ENCODE measurements at places on chromosomes 11 and 22. TPM values are rescaled to one million over a fixed set of nuclear protein-coding genes. Genes with fewer than 3 reads are reported as not detected.

- no peak for DNase-seq
Measured at GRCh38 chr22:20514658-20515406, 7.4 kb downstream of the MED15 start.

The SLC15A3 gene
- 0.96 TPM for total RNA-seq

- peak; percentile 81 for DNase-seq
Measured at GRCh38 chr22:36379593-36380361, 8.0 kb downstream of the MYH9 start.

The MUC15 gene
- not detected for total RNA-seq

The CALCB gene
- 1.4 TPM for total RNA-seq

Measured in activated CD8-positive, alpha-beta memory T cell treated with anti-CD3 and anti-CD28 coated beads, Interleukin-2, amount 10 ng/mL, durations not matched to agents 7 days and 5 days (primary cell).